ENCODE measurements at places on chromosomes 2 and 18. TPM values are rescaled to one million over a fixed set of nuclear protein-coding genes. Genes with fewer than 3 reads are reported as not detected.

RGPD3 gene
- total RNA-seq, result 0.26 TPM

- DNase-seq, result peak; percentile 75
Observed at GRCh38 chr2:169036736-169037440, 5.8 kb upstream of the ABCB11 start.

IKZF2 gene
- 27.4 TPM for total RNA-seq

- DNase-seq, result no peak
Observed at GRCh38 chr2:46086578-46087070, 210.6 kb upstream of the EPAS1 start.

GRCh38 chr2:215606219-215606618 lies 170.4 kb upstream of the FN1 start:
- no peak for DNase-seq

- DNase-seq, result peak; percentile 78
Observed at GRCh38 chr2:150357770-150358467, 129.5 kb downstream of the RND3 start.

- no peak for DNase-seq
Observed at GRCh38 chr2:191113761-191114160, 37.0 kb downstream of the STAT4 start.

SLC4A3 gene
- 3.6 TPM for total RNA-seq

SLC35G4 gene
- total RNA-seq, result not detected

COPS8 gene
- total RNA-seq, result 80.3 TPM

DPYSL5 gene
- not detected for total RNA-seq

DNA sequence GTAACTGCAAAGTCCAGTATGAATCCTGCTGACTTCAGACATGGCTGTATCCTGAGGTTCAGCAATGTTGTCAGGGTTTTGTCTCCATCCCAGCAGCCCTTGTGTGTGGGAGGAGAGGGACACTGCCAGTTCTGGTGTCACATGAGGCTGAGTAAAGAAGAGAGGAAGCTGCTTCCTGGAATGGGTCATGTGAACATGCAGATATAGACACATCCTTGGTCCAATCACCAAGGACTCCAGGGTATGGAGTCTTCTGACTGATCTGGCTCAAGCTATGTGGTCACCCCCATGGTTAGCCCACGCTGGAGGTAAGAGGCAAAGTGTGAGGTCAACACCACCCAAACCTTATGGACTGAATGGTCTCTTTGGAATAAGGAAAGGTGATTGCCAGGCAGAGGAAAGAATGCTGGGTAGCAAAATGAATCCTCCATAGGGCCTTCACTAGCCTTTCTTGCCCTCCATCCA lies 134.4 kb upstream of the SLC1A4 start:
- no peak for DNase-seq

SPATA3 gene
- total RNA-seq, result not detected

GAD1 gene
- total RNA-seq, result 1.3 TPM

GRCh38 chr18:73679941-73680712 lies 467.5 kb downstream of the FBXO15 start:
- DNase-seq, result peak; percentile 86

All from bronchial epithelial cell (primary cell).